ENCODE measurements at places on chromosomes 11 and 22.

DNA sequence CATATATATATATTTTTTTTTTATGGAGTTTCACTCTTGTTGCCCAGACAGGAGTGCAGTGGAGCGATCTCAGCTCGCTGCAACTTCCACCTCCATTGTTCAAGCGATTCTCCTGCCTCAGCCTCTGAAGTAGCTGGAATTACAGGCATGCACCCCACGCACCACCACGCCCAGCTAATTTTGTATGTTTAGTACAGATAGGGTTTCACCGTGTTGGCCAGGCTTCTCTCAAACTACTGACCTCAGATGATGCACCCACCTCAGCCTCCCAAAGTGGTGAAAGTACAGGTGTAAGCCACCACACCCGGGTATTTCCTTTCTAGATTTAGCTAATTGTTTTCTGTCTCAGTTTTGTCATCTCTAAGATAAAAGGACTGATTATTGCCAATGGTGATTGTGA, 821.1 kb downstream of the CNTN5 start:
- DNase-seq, result no peak

- DNase-seq, result no peak
Observed at GRCh38 chr11:47184711-47185304, 1.4 kb downstream of the PACSIN3 start.

DNA sequence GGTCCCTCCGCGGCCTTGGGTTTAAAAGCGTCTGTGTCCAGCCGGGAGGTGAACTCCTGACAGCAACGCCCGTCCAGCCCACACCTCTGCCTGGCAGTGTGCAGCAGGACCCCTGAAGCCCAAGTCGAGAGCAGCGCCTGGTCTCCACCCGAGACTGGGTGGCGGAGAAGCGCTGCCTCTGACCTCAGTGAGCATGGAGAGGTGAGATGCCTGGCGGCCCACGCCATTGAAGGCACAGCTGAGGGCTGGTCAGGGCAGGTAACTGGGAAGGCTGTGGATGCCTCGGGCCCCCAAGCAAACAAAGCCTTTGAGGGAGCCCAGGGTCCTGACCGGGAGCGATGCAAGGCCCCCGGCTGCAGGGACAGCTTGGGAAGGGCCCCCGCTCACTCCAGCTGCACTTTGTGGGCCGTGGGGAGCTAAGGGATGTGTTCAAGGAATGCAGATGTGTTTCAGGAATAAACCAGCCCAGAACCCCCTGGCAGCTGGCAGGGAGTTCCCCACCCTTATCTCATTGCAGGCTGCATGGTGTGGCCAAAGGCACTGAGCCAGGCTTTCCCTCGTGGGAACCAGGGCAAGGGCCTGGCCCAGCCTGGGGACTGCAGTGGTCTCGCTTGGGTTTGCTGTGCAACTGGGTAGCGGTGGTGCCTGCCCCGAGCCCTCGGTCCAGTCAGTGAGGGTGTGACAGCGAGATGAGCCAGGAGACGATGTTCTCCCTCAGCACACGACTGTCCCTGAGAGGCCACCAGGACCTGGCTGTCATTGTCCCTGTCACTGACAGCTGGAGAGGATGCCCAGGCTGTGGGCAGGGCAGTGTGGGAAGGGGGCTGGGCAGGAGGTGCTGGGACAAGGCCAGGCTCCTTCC, 92.5 kb downstream of the WNT7B start:
- DNase-seq, result no peak

DNA sequence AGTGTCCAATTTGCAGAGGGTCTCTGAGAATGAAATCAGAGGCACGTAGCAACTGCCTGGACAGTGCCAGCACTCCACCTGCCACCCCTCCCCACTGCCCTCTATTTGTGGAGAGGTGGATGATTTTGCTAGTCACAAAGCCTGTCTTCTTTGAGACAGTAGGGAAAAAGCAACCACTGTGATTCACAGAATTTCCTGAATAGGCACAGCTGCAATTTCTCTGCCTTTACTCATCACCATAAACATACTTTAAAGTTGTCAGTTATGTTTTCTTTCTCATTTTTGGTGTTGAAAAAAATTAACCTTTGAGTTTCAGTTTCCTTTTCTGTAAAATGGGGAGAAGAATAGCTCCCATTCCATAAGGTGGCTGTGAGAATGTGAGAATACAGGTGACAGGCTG, 134.3 kb downstream of the TEAD1 start:
- no peak for DNase-seq

DNA sequence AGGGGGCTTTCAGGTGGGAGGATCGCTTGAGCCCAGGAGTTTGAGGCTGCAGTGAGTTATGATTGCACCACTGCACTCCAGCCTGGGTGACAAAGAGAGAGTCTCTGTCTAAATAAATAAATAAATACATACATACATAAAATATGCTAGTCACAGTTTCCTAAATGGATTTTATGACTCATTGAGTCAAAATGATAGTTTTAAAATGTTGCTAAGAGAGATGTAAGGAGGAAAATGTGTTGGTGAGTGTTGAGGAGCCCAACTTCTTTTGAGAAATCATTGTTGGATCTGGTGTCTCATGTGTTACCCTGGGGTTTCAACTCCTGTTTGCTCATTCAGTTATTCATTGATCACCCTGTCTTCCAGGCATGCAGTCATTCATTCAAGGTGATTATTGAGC, 21.0 kb downstream of the PARVB start:
- no peak for DNase-seq

DNA sequence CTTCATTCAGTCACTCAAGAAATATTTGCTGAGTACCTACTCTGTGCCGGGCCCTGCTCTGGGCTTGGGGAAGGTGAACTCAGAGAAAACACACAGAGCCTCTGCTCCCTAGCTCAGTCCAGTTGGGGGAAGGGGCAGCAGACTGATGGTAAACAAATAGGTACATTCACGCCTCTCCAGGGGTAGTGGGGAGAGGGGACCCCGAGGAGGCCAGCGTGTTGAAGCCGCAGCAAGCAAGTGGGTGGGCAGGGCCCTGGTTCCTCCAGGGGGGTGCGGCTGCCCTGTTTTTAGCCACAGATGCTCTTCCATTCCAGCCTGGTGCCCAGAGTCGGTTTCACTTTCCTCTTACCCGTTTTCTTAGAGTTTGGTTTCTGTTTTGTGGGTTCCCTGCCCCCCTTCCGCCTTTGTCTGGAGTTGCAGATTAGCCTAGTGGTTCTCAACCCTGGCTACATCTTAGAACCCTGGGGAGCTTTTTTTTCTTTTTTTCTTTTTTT, 8.7 kb downstream of the DRAP1 start:
- no peak for DNase-seq

DNA sequence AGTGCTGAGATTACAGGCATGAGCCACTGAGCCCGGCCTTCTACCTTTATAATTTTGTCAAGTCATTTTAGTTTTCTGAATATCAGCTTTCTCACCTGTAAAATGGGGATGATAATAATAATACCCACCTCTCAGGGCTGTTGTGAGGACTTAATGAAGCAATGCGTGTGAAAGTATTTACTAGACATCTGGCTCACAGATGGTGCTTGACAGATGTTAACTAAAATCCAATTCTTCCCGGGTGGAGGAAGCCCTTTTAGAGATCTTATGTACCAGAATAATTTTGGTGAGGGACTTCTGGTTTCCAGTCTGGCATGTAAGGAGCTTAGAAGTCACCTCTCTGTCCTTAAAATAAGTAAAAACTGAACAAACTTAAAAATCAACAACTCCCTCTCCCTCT, 43.7 kb upstream of the NUP160 start:
- no peak for DNase-seq

DNA sequence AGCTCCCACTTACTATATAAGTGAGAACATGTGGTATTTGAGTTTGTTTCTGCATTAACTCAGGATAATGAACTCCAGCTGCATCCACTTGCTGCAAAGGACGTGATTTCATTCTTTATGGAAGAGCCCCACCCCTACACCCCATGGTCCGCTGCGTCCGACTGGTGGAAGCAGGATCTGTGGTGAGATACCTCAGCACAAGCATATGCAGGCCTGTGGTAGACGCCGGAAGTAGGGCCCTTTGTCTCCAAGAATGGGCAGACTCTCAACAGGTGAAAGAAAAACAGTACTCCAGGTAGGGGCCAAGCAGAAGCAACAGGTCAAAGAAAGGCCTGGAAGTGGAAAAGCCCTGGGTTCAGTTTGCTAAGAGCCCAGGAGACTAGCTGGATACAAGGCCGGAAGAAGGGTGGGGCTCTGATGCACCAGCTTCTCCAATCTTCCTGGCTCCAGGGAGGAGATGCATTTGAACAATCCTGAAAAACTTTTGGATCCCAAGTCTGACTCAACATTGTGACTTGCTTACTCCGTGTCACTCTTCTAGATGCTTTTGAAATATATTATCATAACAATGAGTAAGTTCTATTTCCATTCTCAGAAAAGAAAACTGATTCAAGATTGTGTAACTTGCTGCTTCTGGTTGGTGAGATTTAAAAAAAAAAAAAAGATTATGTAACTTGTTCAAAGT, 30.4 kb downstream of the NEAT1 start:
- no peak for DNase-seq

GRCh38 chr22:32018056-32018455, 25.0 kb upstream of the SLC5A1 start:
- DNase-seq, result no peak

DNA sequence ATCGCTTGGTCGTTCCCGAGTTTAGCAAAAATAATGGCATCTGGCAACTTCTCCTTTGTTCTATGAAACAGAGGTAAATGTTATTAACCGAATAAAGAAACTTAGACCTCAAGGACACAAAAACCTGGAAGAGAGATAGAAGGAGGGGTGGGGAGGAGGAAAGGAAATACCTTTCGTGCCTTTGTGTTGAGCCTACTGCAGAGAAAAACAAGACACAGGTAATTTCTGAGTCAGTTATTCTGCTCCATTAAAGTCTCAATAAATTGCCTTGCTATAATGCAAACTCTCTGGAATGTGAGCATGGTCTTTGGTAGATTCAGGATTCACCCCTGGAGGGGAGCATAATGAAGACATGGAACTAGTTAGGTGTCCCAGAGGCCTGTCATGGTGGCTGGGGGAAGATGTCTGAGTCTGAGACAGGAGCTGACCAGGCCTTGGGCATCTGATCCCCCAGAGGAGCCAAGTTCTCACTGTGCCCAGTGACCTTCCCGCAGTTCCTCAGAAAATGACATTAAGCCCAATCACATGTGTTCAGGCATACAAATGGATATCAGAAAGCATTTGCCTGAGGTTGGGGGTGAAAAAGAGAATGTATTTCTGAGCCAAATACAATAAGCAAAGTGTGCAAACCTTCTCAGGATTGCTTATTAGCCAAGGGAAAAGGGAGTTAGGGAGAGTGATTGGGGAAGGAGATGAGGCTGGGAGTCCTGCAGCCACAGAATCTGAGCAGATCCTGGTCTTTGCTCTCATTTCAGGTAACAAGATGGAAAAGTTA, 72.6 kb upstream of the CADM1 start:
- DNase-seq, result no peak

DNA sequence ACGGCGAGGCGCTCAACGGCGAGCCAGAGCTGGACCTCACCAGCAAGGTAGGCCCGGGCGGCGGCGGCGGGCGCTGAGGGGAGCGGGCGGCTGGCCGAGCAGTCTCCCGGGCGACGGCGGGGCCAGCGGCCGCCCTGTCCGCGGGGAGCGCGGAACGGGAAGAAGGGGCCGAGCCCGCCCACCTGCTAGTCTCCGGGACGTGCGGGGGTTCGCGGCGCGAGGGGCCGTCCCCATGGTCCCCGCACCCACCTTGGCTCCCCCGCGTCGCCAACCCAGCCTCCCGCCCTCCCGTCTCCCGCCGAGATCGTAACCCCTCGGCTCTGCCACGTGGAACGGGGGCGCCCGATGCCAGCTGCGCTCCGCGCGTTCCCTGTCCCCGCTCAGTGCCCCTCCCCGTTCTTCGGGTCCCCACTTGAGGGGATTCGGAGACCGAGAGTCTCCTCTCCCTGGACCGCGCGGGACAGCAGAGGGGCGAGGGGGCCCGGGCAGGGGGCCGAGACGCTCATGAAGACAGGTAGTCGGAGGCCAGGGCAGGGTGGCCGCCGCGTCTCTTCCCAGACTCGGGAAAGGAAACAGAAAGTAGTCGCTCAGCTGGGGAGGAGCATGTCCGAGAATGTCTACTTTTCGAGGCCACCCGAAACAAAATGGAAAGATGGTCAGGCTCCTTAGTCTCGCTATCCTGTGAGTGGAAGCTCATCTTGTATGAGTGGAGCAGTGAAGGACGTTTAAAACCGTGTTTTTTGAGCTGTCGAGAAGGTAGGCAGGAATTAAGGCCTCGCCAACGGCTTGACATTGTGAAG, 557 bp downstream of the GTPBP1 start:
- DNase-seq, result no peak

DNA sequence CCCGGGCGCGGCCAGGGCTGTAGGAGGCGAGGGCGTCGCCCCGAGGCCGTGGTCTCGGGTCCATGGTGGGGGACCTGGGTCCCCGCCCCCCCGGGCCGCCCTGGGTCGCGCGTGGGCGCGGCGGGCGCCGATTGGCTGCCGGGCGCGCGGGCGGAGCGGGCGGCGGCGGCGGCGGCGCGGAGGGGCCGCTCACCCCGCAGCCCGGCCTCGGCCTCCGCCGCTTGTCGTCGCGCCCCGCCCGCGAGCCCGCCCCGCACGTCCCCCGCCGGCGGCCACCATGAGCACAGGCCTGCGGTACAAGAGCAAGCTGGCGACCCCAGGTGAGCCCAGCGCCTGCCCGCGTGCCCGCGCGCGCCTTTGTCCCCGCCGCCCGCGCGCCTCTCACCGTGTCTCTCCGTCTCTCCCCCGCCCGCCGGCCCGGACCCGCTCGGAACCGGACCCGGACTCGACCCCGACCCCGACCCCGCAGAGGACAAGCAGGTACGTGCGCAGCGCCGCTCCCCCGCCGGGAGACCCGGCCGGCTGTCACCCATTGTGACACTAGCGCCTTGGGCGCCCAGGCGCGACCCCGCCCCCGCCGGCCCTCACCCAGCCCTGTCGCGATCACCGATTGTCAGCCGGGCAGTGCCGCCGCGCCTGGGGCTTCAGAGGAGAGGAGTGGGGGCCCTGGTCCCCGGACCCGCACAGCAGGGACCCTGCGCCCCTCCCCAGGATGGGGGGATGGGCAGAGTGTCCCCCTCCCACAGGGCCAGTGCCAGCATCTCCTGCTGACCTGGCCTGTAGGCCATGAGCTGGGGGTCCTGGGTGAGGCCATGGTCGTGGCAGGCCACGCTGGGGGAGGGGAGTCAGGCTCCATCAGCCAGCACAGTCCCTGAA, at the start of gene SEPTIN5:
SEPTIN5 (plus strand) TSS at position 192 of the 876 bp plus-strand sequence; CDS start at position 278, 86 bp downstream.
- no peak for DNase-seq

DNA sequence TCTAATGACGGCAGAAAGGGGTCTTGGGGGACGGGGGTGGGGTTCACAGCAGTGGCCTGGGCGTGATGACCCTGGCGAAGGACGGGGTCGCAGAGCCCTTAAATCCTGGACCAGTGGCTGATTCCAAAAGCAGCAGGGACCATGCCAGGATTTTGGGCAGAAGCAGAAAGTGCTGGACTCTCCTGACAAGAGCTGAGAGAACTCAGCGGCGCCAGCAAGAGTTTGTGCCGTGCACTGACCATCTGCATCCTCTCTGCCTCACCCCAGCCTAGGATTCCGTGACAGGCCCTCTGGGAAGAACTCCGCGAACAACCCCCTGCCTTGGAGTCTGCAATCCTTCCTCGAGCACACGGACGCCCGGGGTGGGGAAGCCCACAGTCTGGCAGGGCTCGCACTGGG, 644 bp upstream of the NDUFV1 start:
- DNase-seq, result no peak

DNA sequence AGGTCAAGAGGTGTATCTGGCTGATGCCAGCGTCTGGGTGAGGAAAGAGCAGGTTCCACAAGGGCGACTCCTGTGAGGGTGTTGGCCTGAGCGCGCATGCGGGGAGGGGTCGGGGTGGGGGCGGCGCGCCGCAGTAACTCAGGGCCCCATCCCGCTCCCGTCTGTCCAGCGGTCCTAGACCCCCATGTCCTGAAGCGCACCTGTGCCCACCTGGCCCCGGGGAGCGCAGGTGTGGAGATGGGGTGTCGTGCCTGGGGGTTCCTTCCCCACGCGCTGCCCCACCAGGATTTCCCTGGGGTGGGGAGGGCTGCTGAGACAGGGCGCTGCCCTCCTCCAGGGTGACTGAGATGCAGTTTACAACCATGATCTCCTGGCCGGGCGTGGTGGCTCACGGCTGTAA, 20.9 kb downstream of the RNH1 start:
- DNase-seq, result no peak
